ENCODE measurements at places on chromosomes 3 and 15.

- DNase-seq, result no peak
Measured at GRCh38 chr15:80888846-80889245, 100.8 kb downstream of the MESD start.

- no peak for DNase-seq
Measured at GRCh38 chr3:151305060-151305774, 11.4 kb downstream of the GPR87 start.

DNA sequence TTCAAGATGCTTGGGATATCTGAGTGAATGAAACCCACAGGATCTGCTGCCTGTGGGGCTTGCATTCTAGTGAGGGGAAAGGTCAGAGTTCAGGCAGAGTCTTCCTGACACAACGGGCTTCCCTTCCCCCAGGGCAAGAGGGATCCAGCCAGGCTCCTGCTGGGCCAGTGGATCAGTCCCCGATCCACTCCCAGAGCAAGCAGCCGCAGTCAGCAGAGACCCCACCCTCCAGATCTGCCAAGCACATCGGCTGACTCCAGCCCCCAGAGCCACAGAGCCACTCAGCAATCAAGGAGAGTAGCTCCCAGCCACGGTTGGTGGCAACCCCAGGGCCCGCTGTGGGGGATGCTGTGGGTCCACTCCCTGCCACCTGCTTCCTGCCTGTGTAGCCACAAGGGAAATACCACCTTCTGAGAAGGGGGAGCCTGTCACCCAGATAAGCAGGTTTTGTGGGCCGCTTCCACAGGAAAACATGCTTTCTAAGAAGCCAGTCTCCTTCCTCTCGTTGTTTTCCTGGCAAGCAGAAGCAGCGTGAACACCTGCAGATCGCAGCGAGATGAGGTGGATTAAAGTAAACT is 44.9 kb downstream of the CPN2 start:
- DNase-seq, result no peak

DNA sequence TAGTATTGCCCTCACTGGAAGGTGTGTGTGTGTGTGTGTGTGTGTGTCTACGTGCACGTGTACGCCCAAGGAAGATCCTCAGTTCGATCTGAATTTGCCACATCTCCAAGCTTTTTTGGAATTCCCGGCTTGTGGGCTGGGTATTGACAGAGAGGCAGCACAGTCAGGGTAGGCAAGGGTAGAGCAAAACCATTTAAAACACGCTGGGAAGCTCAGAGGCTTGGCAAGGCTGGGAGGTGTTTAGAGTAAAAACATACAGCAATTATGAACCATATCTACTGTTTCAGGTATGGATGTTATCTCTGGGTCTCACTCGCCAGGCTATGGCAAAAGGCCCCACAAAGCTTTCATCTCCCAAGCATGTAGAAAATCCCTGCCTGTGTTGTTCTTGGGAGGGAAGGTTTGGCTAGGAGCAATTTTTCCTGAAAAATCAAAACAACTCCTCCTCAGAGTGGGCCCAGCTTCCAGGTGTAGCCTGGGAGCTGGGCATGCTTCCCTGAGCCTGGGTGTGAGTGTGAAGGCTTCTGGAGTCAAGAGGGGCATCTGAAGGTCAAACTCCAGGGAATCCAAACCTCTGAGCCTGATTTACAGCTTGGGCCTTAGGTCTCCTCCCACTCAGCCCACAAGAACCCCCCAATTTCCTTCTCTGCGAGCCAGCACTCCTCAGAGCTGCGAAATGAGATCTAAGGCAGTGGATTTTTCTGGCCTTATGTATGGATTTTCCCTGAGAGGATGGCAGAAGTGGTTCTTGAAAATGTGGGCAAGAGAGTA is 244.8 kb upstream of the TPRG1 start:
- no peak for DNase-seq

GRCh38 chr15:40493089-40493840 is 22.5 kb downstream of the CHST14 start:
- no peak for DNase-seq

GRCh38 chr15:39127925-39128617 is 452.8 kb upstream of the THBS1 start:
- no peak for DNase-seq

GRCh38 chr3:135513106-135514059 is 452.1 kb upstream of the PPP2R3A start:
- DNase-seq, result no peak

- no peak for DNase-seq
Measured at GRCh38 chr3:182692021-182692420, 101.3 kb upstream of the ATP11B start.

- DNase-seq, result no peak
Measured at GRCh38 chr3:116808725-116809124, 99.1 kb downstream of the TUSC7 start.

GRCh38 chr3:86988235-86988634 is 2.7 kb downstream of the VGLL3 start:
- no peak for DNase-seq

DNA sequence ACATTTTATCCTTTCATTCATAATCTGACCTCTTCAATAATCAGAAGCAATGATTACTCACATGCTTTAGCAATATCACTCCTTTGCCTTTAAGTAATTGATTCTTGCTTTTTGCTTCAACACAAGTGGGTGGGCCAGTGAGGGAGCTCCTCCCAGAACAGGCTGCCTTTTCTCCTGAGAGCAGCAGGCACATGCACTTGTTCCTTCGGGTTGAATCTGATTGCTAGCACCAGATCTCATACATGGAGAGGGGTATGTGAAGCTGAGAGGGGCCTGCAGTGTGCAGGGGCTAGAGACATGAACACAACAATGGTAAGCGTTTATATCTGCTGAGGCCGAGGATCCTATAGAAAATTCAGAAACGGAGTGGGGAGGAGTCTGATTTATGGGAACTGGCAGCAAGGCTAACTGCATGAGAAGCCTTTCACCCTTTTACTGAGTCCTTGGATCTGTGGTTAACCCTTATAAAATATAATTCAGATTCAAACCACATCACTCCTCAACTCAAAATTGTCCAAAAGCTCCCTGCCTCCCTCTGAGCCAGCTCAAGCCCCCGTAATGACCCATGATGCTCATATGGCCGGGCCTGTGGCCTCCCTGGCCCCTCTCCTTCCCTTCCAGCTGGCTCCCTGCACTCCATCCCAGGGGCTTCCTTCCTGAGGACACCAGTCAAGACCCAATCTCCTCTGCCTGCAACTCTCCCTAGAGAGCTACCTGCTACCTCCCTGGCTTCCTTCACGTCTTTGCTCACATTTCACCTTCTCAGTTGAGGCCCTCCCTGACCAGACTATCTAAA is 32.4 kb downstream of the ZNF445 start:
- DNase-seq, result no peak

DNA sequence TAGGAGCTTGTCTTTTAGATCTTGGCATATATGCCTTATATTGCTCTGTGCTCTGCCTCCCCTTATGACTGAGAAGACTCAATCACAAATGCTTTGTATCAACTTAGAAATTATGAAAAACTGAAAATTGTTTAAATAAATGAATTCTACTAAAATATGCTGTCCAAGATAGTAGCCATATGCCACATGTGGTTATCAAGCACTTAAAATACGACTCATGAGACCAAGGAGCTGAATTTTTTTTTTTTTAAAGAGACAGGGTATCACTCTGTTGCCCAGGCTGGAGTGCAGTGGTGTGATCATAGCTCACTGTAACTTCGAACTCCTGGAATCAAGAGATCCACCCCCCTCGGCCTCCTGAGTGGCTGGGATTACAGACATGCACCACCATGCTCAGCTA is 118.3 kb downstream of the RFTN1 start:
- no peak for DNase-seq

DNA sequence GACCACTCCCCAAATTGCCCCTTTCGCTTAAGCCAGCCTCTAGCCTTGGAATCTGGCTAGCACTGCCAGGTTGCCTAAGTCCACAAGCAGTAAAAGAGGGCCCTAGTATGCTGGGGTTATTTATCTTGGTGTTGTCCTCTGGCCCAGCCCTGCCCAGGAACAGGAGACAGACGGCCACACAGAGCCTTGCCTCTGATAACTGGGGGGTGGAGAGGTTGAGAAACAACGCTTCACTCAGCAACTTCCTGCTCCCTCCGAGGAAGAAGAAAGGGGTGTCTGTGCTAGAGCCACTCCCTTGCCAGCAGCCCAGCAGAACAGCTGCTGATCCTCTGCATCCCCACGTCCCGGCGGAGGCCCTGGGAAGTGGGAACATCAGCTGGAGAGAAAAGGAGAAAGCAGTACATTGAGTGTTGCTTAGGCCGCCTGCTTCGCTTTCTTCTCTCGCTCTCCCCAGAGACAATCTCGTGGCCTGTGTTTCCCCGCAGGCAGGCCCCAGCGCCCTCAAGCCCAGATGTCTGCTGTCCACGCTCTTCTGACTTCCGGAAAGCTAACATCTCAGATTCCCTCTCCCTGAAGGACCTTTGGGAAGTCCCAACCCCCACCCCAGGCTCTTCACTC is 22.6 kb upstream of the C3orf70 start:
- DNase-seq, result no peak

DNA sequence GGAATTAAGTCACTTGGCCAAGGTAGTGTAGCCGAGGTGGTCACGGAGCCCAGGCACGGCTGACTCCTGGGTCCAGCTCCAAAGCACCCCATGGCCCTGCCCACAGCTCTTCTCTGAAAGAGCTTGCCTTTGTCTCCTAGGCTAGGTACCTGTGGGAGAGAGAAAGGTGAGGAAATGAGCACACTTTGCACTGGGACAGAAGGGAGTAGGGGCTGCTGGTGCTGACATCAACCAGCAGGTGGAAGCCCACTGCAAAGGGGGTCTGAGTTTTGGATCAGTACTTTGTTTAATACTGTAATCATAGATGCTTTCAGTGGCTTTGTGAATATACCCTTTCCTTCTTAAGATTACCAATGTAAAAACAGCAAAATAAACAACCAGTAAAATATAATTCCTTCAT is 128.3 kb upstream of the EIF1B start:
- DNase-seq, result no peak

GRCh38 chr3:145094355-145094941 is 1066.5 kb downstream of the PLOD2 start:
- no peak for DNase-seq

GRCh38 chr15:81296673-81297072 is 27.3 kb downstream of the STARD5 start:
- DNase-seq, result no peak

- no peak for DNase-seq
Measured at GRCh38 chr3:143831208-143831607, 17.1 kb downstream of the SLC9A9 start.

DNA sequence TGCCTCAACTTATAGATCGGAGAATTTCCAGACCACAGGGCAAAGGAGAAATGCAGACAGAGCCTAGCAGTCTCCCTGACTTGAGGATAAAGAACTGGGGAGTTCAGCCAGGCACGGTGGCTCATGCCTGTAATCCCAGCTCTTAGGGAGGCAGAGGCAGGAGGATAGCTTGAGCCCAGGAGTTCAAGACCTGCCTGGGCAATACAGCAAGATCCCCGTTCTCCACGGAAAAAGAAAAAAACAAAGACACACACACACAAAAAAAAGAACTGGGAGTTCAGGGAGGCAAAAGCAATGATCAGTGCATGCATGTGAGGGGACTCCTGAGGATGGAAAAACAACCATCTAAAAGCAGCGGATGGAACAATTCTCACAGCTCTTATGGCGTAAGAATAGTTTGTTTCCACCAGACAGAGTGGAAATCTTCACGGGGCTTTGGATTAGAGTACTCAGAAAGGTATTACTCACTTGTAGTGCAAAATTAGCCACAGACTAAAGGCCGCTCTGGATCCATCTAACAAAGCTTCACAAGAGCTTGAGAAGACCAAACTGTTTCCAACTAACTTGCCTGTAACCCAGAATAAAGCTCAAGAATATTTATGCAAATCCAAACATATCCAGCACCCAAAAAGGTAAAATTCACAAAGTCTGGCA is 16.3 kb downstream of the SEC11A start:
- DNase-seq, result no peak

DNA sequence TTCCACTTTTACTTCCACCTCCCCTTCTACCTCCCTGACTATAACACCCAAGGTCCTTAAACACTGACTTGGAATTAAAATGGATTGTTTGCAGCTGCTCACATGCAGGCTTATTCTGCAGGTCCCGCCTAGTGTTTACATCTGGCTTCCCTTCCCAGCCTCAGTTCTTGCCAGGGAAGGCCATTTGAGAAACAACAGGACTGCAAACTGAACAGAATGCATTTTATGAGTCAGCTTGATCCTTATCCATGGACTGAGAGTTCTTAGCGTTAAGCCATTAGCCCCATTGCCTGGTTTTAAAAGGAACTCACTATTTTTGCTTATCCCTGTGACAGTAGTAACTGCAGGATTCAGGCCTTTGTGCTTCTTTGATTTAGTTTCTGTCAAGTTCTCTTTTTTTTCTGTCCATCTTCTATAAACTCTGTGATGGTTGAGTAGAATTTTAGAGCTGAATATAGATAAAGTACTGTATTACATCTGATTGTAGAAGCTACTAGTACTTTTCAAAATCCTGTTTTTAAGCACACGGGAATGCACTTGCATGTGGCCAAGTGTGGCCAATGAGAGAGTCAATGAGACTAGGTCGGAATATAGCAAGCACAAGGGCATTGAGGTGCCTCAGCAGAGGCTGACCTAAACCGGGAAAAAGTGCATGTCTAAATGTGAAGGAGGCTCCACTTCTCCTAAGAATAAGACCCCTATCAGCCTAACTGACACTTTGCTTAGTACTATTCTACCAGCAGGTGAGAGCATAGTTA is 106.4 kb downstream of the TUSC7 start:
- no peak for DNase-seq

DNA sequence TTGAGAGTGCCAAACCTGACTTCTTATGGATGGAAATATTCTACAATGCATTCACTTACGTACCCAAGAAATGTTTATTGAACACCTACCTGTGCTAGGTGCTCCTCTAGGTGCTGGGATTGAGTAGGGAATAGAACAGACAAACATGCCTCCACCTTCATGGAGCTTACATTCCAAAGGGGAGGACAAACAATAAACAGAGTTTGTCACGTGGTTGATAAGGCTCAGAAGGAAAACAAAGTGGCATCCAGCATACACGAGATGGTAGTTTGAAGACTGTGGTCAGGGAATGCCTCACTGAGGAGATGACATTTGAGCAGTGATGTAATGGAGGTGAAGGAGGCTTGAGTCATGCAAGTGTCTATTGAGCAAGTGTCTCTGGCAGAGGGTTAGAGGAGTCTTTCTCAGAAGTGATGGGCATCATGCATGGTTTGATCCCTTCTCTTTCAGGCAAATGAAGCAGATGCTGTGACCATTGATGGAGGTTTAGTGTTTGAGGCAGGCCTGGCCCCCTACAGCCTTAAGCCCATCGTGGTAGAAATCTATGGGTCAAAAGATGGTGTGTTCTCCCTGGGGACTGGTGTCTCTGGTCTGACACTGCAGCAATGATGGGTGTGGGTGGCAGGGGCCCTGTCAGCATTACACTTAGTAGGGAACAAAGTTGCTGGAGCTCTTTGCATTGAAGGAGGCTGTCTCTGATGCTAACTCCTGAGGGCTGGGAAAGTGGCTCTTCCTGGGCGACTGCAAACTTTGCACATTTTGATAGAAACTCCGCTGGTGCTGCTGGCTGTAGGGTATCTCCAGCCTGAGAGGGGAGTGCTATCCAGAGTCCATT is 29.7 kb upstream of the TOPBP1 start:
- DNase-seq, result no peak

- DNase-seq, result no peak
Measured at GRCh38 chr3:102265720-102266119, 169.1 kb upstream of the ZPLD1 start.

- no peak for DNase-seq
Measured at GRCh38 chr3:27659279-27660021, 62.7 kb downstream of the EOMES start.

- DNase-seq, result no peak
Measured at GRCh38 chr15:39874890-39875549, 45.0 kb downstream of the GPR176 start.

All from esophagus squamous epithelium (tissue), 5 donors.